Stimulated activated CD8-positive, alpha-beta memory T cell treated with anti-CD3 and anti-CD28 coated beads, Interleukin-2, amount 100 ng/mL, for 48 hours (primary cell): ENCODE measurements at places on chromosomes 4 and X.

DNA sequence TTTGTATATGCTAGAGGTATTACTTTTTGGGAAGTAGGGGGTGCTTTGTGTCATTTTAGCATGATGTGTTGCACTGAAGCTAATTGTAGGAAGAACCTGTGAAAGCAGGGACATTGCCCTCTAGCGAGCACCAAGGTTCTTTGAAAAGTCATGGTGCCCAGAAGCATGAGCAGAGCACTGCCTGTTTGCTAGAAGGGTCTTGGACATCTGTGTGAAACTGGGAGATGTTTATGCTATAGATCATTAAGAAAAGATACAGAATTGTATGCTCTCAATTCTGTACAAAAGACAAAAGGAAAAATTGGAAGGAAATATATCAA lies 14.7 kb downstream of the GRPR start:
- DNase-seq: no peak

DNA sequence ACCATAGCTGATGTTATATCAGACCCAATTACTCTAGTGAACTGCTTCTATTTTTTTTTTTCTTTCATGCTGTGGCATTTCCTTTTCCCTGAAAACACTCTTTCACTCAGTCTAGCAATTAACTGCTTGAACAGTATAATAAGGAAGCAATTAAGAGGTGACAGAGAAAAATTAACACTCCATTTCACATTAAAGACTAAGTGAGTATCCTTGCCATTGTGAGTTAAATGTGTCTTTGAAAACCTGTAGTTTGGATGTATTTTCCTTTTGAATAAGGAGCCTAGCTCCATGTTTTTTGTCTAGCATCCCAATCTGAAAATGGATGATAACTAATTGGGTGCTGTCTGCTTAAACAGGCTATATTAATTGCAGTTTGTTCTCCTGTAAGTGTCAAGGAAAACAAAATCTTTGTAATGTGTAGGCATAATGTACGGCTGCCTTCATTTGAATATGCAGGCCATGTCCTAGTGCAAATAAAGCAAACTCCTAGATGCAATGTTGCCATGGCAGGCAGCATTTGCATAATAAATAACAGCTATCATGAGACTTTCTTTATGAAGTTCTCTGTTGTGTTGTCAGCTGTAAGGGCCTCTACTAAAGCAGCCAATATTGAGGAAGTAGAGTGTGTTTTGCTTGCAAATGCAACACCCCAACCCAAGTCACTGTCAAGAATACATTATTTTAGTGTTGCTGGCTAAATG lies 416.7 kb downstream of the ZIC3 start:
- DNase-seq: no peak

- no peak for DNase-seq
Observed at GRCh38 chrX:31934842-31935370, 863.1 kb upstream of the FTHL17 start.

DNA sequence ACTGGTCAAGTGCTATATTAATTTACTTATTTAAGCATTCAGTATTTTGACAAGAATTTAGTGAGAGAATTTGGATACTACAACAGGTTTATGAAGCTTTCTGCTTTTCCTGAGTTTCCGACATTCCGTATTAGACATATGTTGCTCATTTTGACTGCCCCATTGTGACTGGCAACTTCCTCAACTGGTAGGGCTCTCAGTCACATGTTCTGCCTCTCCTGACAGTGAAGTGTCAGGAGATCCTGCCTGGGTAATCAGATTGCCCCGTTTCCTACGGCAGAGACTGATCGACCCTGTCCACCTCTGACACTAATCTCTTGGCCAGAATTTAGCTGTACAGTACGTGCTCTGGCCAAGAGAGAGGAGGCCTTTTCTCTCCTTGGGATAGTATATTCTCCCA lies 49.5 kb downstream of the CLNK start:
- no peak for DNase-seq

DNA sequence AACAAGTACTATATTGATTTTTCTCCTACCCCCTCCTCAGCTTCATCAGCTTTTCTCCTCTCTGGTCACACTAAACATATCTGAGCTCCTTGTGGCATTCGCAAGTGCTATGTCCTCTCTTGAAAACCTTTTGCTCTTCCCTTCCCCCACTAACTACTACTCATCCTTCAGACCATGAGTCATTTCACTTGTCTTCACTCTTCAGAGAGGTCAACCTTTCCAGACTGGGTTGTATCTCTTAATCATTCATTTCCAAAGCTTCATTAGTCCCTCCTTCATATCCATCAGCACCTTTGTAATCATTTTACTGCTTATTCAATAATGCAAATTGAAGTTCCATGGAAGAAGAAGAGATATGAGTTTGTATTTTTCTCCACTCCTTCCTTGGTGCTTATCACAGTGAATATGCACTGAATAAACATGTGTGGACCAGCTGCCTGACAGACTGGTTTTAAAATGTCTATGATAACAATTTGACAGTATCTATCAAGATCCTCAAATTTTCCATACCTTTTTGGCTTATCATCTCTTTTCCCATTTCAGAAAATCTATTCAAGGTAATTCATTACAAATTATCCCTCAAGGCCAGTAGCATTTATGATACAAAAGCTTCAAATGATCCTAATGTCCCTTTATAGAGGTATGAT lies 28.4 kb downstream of the DDX60L start:
- no peak for DNase-seq

DNA sequence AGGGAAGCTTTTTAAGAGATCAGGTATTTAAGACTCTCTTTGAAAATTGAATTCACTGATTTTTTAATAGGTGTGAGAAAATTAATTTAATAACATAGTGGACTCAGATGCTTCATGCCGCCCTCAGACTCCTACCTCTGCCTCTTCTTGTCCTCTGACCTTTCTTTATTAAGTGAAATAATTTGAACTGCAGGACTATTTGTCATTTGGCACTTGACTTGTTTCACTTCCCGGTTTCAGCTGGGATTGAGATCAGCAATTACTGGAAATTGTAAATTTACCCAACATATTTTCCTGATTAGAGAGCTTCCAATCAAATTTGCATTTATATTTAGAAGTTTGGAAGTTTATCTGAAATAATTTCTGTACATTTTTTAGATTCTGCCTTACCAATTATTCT lies 116.8 kb downstream of the CBR4 start:
- DNase-seq: no peak

DNA sequence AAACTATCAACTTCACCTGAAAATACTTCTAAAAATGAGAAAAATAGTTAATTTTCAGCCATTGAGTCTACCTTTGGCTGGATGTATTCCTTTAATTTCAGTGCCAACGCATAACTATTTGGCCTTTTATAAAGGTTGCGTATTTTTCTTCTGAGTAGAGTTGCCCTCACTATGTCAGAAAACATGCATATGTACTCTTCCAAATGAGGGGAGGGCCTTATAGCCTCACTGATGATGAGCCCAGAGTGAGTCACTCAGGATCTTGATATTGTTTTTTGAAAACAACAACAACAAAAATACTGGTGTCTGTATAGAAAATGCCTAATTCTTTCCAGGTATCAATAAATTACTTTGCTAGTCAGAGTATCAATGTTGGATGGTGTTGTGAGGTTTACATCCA lies 349.3 kb downstream of the FBXO8 start:
- DNase-seq: no peak
